ENCODE measurements at places on chromosomes 16 and 17. TPM values are rescaled to one million over a fixed set of nuclear protein-coding genes. Genes with fewer than 3 reads are reported as not detected.

DNA sequence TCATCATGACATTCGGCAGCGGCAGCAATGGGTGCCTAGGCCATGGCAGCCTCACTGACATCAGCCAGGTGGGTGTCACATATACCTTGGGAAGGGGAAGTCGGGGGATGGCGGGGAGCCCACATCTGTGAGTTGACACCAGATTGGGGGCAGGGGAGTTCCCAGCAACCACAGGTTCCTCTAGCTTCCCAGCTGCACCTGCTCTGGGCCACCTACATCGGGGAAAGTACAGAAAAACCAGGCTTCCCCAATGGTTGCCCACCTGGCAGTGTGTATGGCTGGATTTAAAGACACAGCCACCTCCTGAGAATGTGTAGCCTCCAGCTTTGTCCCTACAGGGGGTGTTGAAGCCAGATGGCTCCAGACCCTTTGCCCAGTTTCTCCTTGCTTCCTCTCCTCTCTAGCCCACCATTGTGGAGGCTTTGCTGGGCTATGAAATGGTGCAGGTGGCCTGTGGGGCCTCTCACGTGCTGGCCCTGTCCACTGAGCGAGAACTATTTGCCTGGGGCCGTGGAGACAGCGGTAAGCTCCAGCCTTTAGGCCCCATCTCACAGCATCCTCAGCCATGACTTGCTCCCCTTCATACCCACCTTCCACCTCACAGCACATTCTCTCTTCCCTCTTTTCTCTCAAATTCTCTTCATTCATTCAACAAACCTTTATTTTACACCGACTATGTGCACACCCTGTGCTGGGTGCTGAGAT, 5.0 kb upstream of the TRAF4 start:
- DNase-seq: no peak

DNA sequence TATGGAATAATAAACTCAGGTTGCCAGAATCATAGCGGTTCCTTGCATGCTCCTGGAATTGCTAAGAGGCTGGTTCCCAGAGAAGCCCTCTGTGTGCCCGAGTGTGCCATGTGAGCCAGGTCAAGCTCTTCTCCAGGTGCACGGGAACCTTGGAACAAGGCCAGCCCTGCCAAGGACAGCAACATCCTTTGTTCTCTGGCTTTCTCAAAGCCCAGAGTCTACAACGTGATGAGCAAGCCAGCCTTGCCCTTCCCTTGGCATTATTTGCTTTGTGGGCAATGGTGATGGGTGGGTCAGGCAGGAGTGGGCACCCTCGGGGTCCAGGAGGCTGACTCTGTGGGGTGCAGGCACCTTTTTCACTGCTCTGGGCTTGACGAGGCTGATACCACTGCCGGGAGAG, 14.2 kb upstream of the SEC14L1 start:
- DNase-seq: no peak

GRCh38 chr17:30550512-30551273, 73.5 kb downstream of the GOSR1 start:
- DNase-seq: no peak

GRCh38 chr16:52035436-52035835, 511.5 kb downstream of the TOX3 start:
- DNase-seq: no peak

DNA sequence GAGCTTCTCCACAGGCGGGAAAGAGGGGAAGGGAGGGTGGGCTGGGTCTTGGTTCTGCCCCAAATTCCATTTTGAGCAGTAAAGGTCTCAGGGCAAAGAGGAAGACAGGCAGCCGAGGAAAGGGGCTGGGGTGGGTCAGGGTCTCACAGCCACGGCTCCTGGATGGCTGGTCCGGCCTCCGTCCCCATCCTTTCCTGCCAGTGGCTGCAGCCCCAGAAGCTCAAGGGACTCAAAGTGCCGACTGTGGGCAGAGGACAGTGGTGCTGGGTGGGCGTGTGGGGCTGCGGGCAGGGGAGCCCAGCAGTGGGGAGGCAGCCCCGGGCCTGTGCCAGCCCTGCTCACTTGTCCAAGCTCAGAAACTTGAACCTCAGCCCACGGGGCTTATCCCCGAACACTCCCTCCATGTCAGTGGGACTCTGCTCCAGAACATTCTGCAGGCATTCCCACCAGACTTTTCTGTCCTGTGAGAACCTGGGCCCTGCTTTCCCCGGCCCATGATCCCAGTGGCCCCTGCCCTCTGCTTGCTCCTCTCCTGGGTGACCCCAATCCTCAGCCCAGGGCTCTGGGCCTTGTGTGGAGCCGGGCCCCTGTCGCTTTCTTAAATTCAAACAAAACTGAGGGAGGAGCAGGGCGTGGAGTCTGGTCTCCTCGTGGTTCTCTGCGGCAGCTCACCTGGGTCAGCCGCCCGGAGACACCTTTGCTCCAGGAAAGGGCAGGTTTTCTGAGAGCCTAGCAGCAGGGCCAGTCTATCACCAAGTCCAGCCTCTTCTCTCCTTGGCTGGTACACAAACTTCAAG, 117.8 kb upstream of the METRNL start:
- DNase-seq: no peak

GRCh38 chr17:73998249-73998648, 205.2 kb upstream of the RPL38 start:
- DNase-seq: no peak

GRCh38 chr17:31857920-31858641, 963 bp downstream of the COPRS start:
- no peak for DNase-seq

GRCh38 chr16:81537721-81538561, 93.3 kb downstream of the CMIP start:
- no peak for DNase-seq

DNA sequence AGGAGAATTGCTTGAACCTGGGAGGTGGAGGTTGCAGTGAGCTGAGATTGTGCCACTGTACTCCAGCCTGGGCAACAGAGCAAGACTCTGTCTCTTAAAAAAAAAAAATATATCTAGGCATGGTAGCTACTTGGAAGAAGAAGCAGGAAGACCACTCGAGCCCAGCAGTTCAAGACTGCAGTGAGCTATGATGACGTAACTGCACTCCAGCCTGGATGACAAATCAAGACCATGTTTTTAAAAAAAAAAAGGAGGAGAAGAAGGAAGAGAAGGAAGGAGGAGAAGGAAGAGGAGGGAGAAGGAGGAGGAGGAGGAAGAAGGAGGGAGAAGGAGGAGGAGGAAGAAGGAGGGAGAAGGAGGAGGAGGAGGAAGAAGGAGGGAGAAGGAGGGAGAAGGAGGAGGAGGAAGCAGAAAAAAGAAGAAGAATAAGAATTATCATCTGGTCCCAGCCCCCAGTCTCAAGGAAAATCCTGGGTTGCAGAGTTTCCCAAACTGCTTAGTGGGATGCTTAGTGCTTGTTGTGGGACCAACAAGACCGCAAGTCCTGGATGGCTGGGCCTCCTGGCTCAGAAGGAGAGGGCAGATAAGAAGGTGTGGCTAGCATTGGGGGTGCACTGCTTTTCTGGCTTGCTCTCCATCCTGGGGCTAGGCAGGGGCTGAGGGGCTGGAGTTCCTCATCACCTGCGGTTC, 3.7 kb upstream of the DRC7 start:
- DNase-seq: no peak

DNA sequence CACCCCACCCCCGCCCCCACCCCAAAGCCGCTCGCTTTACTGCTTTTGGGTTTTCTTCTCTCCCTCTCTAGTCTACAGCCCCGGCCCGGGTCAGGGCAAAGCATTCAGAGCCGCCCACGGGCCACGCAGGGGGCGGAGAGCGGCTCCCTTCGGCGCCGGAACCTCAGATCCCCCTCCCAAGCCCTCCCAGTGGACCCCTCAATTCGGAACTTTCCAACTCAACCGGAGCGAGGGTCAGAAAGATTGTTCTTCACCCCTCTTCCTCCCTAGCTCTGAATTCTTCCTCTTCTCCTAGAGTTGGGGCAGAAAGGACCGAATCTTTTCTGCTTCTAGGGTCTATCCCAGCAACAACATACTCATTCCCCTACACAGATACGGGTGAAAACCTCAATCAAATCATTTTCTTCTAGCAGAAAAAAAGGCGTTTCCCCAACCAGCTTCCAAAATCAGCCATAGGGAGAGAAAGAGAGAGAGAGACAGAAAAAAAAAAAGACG, 1.0 kb downstream of the HOXB2 start:
- no peak for DNase-seq

The MYH8 gene
- polyA plus RNA-seq: 0.89 TPM

The HSDL1 gene
- 53.0 TPM for polyA plus RNA-seq

GRCh38 chr16:2009164-2009711, 383 bp downstream of the ZNF598 start:
- DNase-seq: no peak

DNA sequence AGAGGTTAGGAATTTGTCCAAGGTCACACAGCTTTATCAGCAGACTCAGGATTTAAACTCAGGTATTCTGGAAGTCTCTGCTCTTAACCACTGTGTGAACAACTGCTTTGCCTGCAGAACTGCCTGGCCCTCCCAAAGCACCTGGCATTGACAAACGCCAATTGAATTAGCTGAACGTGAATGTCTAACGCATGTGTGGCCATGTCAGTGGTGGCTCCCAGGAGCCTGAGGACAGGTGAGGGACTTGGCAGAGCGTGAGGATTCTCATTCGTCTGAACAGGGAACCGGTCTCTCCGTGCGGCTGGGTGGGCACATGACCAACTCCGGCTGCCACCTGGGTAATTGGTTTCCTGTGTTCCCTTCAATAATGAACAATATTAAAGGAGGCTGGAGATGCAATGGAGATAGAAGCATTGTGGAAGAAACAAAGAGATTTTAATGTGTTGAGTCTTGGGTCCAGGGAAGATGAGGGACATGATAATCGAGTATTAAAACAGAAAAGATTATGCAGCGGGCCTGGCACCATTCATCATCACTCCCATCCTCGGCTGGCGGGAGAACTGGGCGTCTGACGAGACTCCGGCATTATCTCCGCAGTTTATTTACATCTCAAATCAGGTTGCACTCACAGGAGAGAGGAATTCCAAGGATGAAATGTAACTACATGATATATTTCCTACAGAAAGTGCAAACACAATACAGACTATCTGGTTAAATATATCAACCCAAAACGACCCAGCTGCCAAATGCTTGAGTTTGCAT, 113.5 kb downstream of the NPIPB5 start:
- no peak for DNase-seq

- no peak for DNase-seq
Measured at GRCh38 chr16:57694725-57695679, at the start of gene DRC7. DRC7 (plus strand) TSS chr16:57694806; CDS start chr16:57697950, 3,144 bp downstream.

GRCh38 chr17:75688209-75688825, 21.2 kb downstream of the SAP30BP start:
- DNase-seq: no peak

The MYH3 gene
- 2.6 TPM for polyA plus RNA-seq

- no peak for DNase-seq
Measured at GRCh38 chr17:30545024-30545423, 67.8 kb downstream of the GOSR1 start.

DNA sequence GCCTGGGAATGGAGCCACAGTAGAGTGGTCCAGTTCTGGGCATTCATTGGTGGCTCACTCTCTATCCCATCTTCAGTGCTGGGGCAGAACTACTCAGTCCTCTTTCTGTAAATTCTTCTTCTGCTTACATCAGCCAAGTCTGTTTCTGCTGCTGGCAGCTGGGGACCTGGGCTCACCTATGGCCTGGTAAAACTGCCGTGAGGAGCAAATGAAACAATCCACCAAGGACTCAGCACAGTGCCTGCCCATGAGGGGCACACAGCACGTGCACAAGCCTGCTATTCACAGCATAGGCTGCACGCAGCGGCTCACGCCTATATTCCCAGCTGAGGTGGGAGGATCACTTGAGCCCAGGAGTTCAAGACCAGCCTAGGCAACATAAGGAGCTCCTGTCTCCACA, 30.9 kb upstream of the SNN start:
- no peak for DNase-seq

The PRR29 gene
- 3.8 TPM for polyA plus RNA-seq

- DNase-seq: no peak
Measured at GRCh38 chr17:31327534-31328159, 6.2 kb upstream of the EVI2A start.

The RAPGEFL1 gene
- polyA plus RNA-seq: 9.0 TPM

The CCL7 gene
- polyA plus RNA-seq: not detected

The ZNF385C gene
- polyA plus RNA-seq: 6.6 TPM

DNA sequence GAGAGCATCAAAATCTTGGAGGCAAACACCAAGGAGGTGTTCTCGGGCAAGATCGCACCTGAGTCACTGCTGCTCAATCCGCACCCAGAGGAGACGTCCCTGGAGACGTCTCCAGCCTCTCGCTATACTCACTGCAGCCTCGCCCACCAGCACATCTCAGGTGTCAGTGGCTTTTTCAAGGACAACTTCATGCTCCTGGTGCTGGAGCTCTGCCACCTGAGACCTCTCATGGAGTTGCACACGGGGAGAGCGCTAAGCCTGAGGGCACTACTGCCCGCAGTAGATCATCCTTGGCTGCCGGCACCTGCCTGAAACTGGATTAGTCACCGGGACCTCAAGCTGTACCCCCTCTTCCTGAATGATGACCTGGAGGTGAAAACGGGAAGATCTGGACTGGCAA, 2.6 kb upstream of the MBTPS1 start:
- DNase-seq: no peak

DNA sequence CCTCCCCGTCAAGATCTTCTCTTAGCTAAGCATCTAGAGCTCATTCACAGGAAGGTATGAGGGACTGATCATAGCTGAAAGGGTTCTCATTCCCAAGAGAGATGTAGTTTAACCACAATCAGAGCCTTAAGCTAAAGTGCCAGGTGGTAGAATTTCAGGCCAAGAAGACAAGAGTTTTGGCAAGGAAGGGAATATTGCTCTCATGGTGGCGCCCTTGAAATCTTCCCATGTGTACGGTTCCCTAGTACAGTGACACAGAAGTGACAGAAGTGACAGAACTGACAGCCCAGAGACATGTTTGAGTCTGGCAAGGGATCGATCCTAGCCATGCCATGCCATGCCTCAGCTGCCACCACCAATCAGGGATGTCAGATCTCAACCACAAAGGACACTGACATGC, 2.5 kb downstream of the GRIN2C start:
- no peak for DNase-seq

The CTRB2 gene
- not detected for polyA plus RNA-seq

- DNase-seq: no peak
Measured at GRCh38 chr17:17685775-17686291, 4.6 kb downstream of the RAI1 start.

GRCh38 chr17:78432226-78433012, 54.0 kb downstream of the PGS1 start:
- no peak for DNase-seq

The MT4 gene
- not detected for polyA plus RNA-seq

GRCh38 chr16:26981266-26981938, 85.3 kb upstream of the C16orf82 start:
- DNase-seq: no peak

- DNase-seq: no peak
Measured at GRCh38 chr17:48294020-48294805, 135.8 kb downstream of the SKAP1 start.

All from right renal pelvis (tissue), 4 donors.